ENCODE measurements at places on chromosomes 2 and 18.

GRCh38 chr2:4246364-4247131 lies 543.2 kb downstream of the DCDC2C start:
- DNase-seq, result no peak

GRCh38 chr2:143434445-143434844 lies 305.2 kb downstream of the ARHGAP15 start:
- no peak for DNase-seq

GRCh38 chr2:61645911-61646310 lies 107.8 kb upstream of the XPO1 start:
- DNase-seq, result no peak

GRCh38 chr2:197308996-197309690 lies 1.4 kb downstream of the ANKRD44 start:
- no peak for DNase-seq

- DNase-seq, result no peak
These were observed 406.0 kb upstream of the POU3F3 start for GRCh38 chr2:104447831-104448434.

DNA sequence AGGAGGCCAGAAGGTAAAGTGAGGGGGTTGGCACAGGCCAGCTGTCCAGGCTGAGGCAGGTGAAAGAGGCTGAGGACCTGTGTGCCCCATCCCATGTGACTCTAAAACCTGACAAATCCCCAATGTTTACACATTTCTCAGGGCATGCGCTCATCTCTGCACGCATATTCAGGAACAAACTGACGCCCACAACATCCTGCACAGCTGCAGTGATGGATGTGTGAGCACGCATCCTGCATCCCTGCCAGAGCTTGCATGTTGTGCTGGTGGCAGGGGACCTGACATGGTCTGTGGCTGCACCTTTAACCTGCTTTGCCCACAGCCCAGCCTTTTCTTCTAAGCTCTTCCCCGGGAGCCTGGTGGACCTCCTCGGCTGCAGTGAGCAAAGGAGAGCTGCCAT lies 83.1 kb downstream of the FBXO15 start:
- no peak for DNase-seq

DNA sequence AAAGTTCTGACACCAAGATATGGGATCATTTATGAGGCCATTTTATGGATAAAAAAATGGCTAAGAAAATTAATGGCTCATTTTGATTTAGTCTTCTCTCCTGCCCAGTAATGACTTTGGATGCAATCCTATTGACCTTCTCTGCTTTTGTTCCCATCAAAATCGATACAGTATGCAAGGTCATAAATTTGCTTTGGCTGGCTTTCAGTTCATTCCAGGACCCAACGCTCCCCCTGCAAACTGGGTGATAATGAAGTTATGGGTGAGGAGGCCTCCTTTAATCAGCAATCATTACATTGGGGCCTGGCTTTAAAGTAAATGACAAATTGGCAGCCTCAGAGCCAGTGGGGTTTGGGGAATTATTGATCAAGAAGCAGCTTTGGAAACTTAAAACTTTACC lies 351.8 kb upstream of the GYPC start:
- DNase-seq, result no peak

DNA sequence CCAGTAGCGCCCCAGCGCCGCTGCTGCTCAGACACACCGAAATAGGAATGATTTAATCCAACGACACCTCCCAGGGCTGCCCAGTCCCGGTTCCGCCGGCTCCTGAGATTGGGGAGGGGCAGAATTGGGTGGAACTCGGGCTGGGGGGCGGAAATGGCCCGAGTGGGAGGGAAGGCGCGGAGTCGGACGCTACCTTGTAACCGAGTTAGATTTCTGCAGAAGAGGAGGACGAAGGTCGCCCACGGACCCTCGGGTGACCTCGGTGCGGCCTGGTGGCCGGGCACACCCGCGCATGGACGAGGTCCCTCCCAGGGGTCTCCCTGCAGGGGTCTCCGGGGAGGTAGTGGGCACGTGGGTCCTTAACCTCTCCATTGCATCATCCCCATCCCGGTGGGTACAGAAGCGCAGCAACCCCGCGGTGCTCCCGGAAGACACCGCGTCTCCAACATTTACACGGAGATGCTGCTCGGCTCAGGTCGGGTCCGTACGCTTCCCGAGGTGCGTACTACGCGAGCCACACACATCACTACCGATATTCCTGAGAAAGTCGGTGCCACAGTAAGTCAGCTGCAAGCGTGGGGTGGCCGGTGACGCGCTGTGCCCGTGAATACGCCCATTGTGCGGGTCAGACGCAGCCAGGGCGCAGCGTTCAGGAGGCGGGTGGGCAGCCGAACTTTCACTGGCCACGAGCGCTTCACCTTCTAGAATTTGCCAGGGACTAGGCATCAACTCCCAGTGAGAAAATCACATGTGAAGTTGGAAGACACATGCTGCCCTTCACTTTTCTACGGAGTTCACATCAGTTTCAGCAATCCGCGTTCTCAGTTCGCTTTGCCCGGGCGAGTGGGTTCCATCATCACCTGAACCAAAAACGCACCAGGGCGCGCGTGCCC lies 3.0 kb downstream of the ZNF516 start:
- no peak for DNase-seq

DNA sequence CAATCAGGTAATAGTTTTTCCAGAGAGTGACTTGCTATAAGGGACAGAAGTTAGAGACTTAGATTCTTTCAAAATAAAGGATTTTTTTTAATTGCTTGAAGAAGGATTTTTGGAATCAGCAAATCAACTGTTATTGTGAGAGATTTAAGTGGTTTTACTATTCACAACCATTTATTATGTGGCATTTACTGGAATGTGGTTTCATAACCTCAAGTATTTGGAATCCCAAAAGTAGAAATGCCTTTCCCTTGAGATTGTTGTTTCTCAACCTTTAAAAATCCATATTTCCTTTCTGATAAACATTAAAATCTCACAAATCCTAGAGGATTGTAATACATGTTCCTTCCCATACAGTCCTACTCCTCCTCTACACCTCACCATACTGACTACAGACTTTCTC lies 5.0 kb downstream of the TANK start:
- no peak for DNase-seq

DNA sequence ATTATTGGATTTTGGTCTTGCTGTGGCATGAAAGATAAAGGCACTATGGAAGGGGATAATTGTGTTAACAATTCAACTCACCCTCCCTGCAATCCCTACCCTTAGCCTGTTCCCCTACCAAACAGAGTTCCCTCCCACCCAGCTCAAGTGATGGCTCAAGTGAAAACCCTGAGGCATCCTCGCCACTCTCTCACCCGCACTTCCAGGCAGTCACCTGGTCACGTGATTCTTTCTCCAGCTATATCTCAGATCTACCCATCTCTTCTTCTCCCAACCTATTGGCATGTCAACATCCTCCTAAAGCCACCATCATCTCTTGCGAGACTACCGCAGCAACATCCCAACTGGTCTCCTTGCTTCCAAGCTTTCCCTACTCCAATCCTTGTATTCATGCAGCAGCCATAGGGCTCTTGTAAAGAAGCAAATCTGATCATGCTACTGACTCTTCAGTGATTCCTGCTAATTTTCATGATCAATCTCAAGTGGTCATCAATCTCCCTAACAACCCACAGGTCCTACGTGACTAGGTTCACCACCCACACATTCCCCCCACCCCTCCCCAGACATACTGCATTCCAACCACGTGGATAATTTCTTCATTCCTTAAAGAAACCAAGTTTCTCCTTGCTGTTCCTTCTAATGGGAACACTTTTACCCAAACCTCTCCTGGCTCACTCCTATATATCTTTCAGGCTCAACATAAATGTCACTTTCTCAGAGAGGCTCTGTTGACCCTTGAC lies 66.7 kb downstream of the MBD2 start:
- no peak for DNase-seq

- DNase-seq, result no peak
These were observed 62.7 kb downstream of the PTRHD1 start for GRCh38 chr2:24730481-24730880.

GRCh38 chr2:33421820-33422219 lies 54.6 kb upstream of the RASGRP3 start:
- DNase-seq, result no peak

DNA sequence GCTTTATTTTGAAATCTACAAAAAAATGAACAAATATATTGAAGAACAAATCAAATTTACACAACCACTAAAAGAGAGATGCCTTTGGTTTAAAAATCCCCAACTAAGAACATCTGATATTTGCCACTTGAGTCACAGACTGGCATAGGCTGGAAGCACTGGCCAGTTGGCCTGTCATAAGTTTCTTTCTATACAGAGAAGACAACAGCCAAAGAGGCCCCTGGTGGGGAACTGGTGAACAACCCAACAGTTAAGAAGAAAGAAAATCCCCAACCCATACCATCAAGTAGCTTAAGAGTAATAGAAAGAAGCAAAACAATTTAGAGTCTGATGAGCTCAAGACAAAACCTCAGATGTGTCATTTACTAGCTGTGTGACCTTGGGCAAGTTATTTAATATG lies 45.5 kb downstream of the OSR1 start:
- DNase-seq, result no peak

DNA sequence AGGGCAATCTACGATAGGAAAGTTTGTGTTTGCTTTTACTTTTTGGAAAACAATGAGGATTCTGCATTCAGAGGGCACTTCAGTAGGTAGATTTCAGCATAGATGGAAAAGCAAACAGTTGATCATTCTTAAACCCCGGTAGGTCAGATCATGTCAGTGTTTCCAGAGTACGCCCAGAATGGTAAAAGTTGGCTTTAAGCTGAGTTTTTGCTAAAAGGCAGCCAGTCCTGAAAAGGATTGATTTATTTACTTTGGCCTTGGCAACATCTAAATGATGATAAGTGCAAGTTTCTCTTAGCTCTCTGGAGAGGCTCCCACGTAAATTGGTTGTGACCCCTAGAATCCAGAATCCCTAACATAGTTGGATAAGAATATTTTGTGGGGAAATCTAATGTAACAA lies 168.0 kb downstream of the DIS3L2 start:
- DNase-seq, result no peak

DNA sequence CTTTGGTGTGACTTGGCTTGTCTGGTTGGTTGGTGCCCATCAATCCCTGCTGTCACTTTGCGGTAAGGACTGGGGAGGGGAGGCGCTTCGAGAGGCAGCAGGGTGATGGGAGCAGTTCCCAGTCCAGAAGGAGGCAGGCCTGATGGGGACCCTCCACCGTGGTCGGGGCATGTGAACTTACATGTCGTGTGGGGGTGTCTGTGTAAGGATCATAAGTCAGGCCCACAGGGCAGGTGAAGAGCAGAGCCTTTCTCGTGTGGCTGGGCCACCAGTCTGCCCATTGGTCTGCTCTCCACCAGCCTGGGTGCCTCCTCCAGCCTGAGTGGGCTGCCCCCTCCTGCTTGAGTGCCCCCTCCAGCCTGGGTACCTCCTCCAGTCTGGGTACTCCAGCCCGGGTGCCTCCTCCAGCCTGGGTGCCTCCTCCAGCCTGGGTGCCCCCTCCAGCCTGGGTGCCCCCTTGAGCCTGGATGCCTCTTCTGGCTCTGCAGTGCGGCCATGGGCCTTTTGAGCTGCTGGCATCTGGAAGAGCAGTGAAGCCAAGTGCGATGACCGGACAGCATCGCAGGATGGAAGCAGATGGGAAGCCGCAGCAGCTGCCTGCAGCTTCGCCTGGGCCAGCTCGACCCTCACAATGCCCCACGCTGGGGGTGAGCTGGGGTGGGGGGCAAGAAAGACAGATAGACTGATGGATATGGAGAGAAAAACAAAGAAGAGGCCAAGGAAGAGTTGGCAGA lies 25.0 kb downstream of the ATOH8 start:
- DNase-seq, result no peak

DNA sequence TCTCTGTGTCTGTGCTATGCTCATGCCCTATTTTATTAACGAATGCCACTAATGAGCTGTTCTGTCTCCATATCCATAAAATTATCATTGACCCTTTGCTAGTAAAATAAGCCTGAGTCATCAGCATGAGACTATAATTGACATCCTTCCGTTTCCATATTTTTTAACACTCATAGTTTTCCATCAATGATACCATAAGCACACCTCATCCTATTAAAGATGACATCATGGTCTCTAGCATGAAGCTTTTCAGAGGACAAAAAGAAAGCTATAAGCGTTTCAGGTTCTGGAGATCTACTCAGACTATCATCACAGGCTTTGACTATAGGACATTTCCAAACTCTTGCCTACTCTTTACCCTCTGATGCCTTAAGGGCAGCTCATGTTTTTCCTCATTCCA lies 1.2 kb upstream of the DSC2 start:
- DNase-seq, result no peak

- DNase-seq, result no peak
These were observed 10.4 kb upstream of the NAPG start for GRCh38 chr18:10515456-10515855.

Data from stimulated activated CD8-positive, alpha-beta memory T cell treated with anti-CD3 and anti-CD28 coated beads, Interleukin-15, amount 100 ng/mL, for 48 hours (primary cell).